NCI-H526 treated with DMSO at 0.1 percent for 48 hours (cell line): ENCODE measurements at places on chromosomes 4 and X.

DNA sequence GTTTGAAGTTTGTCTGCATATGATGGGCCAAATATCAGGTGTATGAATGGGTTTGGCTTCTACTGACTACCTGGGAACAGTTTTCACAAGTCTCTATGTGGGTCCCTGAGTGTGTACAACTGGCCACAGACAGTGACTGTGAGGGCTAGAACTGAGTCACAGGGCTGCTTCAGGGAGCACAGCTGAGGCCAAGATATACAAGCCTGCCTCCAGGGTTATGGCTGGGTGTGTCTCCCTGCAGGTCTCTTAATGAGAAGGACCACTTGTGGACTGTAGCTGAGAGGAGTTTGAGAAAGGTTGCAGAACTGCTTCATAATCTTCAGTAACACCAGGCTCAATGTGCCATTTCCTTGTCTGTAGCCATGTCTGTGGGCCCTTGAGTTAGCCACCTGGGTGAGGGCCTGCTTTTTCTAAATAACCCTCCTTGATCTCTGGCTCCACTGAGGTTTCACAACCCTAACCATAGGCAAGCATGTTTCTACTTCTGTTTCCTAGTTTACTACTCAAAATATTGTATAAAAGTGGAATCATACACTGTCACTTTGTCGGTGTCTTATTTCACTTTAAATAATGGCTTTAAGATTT is 81.3 kb downstream of the ZNF732 start:
- no peak for DNase-seq

GRCh38 chrX:5388087-5388486 is 840.6 kb downstream of the NLGN4X start:
- peak; percentile 17 for DNase-seq

DNA sequence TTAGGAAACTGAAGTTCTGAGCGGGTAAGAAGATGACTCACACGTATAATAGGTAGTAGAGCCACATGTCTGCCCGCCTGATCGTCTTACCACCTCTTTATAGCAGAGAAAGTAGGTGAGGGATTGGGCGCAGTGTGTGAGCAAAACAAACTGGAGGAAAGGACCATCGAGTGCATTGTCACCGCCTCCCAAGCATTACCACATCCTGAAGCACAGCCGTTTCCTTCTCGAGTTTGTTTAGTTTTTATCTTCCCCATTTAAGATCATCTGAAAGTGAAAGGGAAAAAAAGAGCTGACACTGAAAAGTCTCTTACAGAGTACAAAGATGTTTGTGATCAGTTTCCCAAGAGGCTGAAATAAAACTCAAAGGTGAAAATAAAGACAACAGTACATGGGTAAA is 14.8 kb downstream of the PDK3 start:
- no peak for DNase-seq

GRCh38 chr4:5889002-5889696 is 3.7 kb downstream of the CRMP1 start:
- DNase-seq = no peak

DNA sequence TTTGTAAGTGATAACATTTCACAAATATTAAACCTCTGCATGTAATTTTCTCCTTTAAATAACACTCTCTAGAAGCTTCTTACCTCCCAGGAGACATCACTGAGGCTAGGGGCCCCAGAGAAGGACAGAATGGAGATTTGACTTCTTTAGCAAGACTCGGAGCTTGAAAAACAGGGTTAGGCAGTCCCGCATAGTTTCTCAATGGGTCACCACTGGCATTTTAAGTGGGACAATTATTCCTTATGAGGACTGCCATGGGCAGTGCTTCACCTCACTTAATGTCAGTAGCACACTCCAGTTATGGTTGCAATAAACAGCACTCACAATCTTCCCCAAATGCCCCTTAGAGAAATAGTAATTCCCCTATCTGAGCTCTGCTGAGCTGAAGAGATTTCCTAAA is 66.7 kb upstream of the NOCT start:
- DNase-seq = no peak

DNA sequence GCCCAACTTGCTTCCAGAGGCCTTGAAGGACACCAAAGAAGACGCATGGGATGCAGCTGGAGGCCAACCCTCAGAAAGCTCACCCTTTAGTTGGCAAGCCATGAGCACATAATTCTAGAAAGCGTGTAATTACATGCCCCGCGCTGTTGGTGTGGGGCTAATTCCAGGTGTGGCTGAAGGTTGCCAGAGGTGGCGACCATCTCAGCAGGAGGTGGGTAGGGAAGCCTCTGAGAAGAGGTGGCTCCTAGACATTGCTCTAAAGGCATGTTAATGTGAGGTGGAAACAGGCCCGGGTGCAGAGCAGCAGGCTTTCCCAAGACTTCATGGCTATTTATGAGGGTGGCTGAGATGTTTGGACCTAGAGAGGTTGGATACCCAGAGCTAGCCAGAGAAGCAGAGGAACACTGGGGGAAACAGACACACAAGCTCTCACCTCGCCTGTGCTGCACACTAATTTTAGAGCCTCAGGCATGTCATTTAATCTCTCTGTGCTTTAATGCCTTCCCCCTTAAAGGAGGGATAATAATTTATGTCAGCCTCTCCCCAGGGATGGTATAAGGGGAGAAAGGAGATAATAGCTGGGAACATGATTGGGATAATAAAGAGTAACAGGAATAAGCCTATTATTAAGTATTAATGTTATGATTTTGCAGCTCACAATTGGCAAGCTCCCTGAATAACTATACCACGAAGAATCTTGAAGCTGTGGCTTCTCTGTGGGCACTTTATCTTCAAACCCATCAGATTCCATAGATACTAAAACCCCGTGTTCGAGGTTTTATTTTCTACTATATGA is 60.0 kb upstream of the HELT start:
- no peak for DNase-seq

GRCh38 chr4:76879731-76880364 is 18.1 kb downstream of the SOWAHB start:
- no peak for DNase-seq

DNA sequence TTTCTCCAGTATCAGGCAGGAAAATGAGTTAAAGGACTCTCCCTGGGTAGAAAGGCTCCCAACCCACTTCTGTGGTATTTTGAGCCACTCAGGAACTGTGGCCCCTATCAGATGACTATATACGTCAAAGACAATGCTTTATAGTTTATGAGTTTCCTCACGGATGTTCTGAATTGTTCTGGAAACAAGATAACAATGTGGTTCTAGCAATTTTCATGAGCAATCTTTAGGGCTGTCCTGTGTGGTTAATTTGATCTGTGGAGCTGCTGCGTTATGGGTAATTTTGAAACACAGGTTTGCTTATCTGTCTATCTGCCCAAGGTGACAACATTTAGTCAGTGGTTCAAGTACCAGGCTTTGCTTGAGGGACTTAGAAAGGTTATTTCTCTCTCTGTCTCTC is 46.7 kb upstream of the IL2 start:
- DNase-seq = no peak

- DNase-seq = no peak
Measured at GRCh38 chr4:70628444-70628843, at the start of gene ENAM. Gene ENAM (plus strand): TSS chr4:70628744. CDS start chr4:70629501, 757 bp downstream.

DNA sequence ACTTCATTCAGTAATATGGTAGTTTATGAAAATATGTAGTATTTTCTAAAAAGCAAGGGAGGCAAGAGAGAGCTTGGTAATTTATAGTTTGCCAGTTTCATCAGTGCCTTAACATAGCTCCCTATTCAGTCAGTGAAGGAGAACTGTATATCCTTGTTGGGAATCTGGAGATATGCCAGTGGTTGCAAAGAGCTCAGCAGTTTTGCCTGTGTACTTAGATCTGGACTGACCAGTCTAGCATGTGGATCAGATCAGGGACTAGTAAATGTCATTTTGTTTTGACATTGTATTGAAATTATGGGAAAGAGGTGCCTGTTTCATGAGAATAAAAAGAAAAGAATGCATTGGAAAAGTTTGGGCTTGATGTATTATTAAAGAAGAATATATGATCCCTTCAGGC is 88.6 kb downstream of the ZIC3 start:
- no peak for DNase-seq

GRCh38 chr4:128512767-128513322 is 225.2 kb upstream of the PGRMC2 start:
- no peak for DNase-seq

DNA sequence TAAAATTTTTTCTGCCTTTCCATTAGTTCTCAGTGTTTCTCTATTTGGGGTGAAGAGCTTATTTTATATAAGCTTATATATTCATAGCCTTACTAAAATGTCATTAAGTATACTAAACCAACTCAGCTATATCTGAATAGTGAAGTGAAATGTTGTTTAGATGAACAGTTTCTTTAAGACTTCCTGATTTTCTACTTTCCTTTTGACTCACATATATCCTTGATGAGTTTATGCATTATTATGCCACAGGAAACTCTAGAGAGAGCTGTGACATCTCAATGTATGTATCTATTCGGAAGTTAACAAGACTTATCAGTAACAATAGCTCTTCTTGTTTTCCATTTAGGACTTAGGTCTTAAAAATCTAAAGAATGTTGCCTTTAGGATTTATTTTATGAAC is 1491.8 kb upstream of the IGFBP7 start:
- no peak for DNase-seq

GRCh38 chr4:140151699-140152012 is 2.3 kb downstream of the MAML3 start:
- DNase-seq = peak; percentile 92
